ENCODE measurements at places on chromosomes 5 and 9. TPM values are rescaled to one million over a fixed set of nuclear protein-coding genes. Genes with fewer than 3 reads are reported as not detected.

- no peak for ATAC-seq
These were observed at the start of gene TXNDC8 for GRCh38 chr9:110337727-110338126. Gene TXNDC8, minus strand, starts transcription at chr9:110337863.

GRCh38 chr9:128115187-128116103 lies 12.1 kb downstream of the PTGES2 start:
- ATAC-seq: peak; percentile 69

DNA sequence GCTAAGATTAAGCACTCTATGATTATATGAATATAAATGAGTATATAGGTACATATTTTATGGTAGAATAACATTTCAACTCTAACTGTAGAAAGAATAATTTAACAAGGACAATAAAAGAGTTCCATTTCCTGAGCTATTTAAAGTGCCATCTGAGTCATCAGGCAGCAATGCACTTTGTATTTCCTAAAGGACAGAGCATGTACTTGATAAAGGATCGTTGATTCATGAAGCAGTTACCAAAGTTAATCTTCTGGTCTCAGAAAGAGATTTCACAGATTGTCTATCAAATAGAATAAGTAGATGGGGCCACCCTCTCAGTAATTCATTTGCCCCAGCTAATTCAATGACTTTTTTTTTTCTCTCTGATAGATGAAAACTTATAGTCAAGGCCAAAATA lies 747.8 kb downstream of the CDH18 start:
- no peak for ATAC-seq

DNA sequence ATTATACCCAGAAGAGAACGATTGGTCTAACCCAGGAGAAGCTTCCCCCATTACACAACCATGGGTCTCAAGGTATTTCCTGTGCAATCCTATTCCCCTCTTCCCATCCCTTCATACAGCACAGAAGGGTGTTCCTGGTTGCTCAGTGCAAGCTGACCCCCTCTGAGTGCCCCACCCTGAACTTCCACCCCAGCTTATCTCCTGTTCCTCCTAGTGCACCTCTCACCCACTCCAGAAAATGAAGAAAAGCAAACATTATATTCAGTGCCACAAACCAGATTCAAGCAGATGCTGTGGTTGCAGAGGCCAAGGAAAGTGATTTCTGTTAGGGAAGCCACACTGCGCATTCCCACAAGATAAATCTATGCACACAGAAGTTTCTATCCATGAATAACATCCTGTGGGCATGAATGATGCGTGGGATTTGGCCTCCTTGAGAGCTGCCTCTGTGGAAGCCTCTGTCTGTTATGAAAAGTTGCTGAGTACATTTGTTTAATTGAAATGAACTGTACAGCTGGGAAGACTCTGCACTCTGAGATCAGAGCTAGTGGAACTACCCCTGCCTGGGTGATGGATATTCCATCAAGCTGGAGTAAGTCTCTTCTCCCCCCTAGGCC lies 2.2 kb upstream of the OR2S2 start:
- no peak for ATAC-seq

DNA sequence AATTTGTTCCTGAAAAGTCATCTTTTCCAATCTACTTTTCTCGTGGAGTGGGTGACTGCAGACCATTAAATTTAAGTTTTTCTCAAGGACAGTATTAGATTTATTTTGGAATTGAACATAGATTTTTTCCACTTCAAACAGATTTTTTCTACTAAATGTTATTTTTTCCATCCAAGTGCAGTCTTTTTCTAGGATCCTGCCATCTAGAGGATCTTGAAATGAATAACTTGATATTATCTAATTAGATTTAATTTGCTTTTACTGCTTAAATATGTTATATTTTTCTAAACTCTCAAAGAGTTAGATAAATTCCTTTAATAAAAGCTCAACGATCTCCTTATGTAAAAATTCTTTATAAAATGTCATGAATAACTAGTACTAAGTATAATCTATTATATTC lies 136.9 kb upstream of the PRR16 start:
- no peak for ATAC-seq

GRCh38 chr5:107381189-107381856 lies 289.4 kb downstream of the EFNA5 start:
- no peak for ATAC-seq

- ATAC-seq: no peak
These were observed 113.8 kb downstream of the TLE4 start for GRCh38 chr9:79685577-79685976.

DNA sequence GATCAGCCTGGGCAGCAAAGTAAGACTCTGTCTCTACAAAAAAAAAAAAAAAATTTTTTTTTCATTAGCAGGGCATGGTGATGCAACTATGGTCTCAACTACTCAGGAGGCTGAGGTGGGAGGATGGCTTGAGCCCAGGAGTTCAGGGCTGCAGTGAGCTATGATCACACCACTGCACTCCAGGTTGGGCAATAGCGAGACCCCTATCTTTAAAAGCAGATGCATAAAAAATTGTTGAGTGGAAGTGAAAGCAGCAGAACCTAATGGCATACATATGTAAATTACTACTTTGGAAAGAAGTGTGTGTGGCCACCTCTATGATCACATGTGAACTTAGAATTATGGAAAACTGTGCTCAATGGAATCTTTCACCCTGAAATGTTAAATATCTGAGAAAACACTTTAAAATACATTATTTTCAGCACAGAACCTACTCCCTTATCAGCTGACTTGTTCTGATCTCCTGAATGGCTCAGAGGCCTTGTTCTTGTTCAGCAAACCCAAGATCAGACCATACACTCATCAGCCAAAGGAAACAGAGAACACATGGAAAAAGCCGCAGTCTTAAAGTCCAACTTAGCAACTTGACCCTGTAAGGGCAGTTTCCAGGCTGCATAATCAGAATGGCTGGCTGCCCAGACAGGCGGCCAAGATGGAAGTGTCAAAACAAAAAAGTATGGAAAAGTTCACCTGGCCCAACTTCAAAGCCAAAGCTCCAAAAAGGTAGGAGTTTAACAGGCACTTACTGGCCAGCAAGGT lies 56.5 kb downstream of the SIL1 start:
- no peak for ATAC-seq

DNA sequence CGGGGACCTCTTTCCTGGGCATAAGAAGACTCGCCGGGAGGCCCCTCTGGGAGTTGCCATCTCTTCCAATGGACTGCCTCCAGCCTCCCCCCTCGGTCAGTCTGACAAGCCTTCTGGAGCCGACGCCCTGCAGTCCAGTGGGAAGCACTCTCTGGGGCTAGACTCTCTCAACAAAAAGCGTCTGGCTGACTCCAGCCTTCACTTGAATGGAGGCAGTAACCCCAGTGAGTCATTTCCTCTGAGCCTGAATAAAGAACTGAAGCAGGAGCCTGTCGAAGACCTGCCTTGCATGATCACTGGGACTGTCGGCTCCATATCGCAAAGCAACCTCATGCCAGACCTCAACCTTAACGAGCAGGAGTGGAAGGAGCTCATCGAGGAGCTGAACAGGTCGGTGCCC lies 28.4 kb upstream of the LTC4S start:
- ATAC-seq: no peak

- no peak for ATAC-seq
These were observed 91.2 kb downstream of the ZNF474 start for GRCh38 chr5:122220511-122220910.

- ATAC-seq: peak; percentile 61
These were observed 60.8 kb downstream of the FOXD1 start for GRCh38 chr5:73387601-73388305.

DNA sequence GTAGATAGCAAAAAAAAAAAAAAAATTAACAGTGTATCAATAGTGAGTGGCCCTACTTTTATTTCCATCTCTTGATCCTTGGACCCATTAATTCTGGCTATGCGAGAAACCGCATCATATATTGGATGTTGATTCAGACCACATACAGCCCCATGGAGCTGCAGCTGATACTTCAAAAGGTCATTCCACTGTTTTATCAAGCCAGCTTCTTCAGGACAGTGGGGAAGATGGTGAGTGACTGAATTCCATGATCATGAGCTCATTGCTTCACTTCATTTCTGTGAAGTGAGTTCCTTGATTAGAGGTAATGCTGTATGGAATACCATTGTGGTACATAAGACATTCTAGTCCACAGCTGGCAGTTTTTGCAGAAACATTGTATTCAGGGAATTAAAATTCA lies 222.9 kb upstream of the MEF2C start:
- ATAC-seq: no peak

DNA sequence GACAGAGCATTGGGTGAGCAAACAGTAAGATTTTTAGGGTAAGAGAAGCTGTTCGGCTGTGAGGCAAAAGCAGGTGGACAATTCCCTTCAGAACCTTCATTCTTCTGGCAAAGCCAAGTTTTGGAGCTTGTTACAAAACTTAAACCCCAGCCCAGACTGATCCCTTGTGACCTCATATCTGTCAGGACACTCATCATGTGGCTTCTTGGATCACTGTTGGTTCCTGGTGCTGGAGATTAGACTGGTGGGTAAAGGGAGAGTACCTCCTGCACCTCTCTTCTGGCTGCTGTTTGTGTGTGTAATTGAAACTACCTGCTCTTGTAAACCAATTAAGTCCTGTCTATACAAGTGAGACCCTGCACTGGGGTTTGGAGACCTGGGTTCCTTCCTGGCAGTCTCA lies 21.0 kb downstream of the LARP1 start:
- ATAC-seq: peak; percentile 31

GRCh38 chr5:174251305-174252000 lies 205.9 kb downstream of the NSG2 start:
- no peak for ATAC-seq

DNA sequence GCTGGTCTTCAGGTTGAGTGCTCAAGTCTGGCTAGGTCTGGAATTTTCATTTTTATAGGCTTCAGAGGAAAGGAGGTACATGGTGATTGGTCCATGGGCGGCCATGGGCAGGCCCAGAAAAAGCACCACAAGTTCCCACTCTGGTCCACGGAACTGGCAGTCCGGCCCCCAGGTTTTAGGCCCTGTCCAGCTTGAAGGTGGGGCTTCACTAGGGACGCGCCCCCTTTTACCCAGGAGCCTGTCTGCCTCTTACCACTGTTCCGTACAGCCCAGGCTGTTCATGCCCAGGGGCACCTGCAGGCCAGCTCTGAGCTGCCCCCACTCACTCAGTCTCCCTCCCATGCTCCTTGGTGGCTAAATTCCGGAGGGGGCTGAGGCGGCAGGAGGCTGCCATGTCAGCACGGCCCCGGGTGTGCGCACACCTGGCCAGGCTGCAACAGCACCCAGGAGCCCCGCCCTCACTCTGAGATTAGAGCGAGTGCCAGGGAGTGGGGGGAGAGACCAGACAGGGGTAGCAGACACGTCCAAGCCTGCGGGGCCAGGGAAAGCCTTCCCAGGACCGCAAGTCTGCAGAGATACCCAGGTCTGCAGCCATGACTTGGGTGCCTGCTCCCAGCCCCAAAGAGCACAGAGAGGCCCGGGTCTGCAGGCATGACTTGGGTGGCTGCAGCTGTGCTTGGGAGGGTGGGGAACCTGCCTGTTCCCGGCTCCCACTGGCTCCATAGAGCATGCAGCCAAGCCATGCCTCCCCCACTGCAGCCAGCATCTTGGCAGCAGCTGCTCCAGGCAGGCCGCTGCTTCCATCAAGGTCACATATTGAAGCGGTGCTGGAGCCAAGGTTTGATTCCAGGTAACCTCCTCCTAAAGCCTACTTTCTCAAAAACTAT lies 390.2 kb upstream of the SGCD start:
- no peak for ATAC-seq

- peak; percentile 88 for ATAC-seq
These were observed 10.3 kb upstream of the CD180 start for GRCh38 chr5:67206929-67207328.

DNA sequence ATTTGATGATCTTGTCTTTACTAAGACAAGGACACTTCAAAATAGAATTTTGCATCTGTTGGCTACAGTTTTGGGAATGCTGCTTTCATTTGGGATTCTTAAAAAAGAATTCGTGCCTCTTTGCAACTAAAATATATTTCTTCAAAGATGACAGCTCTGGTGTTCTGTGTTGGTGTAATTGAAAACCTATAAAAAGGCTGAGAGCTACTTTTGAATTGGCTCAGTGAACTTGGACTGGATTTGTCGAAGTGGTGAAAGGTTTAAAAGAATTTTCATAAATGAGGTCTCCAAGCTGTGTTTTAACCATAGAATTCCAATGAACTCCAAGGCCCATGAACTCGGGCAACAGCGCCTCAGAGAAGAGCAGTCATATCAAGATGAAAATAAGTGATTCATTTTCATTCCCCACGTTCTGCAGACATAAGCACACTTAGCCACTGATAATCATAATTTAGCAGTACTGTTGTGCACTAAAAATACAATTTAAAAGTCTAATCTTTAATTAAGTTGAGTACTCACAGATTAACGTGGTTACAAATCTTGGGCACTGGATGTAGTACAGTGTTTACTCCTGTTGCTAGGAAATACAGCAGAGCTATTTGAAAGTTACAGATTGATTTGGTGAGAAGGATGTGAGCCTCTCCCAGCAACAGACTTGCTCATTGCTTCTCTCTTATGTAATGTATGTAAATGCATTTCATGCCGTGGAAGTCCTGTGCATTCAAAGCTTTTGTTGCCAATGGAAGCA lies 10.9 kb downstream of the SNCAIP start:
- no peak for ATAC-seq

DNA sequence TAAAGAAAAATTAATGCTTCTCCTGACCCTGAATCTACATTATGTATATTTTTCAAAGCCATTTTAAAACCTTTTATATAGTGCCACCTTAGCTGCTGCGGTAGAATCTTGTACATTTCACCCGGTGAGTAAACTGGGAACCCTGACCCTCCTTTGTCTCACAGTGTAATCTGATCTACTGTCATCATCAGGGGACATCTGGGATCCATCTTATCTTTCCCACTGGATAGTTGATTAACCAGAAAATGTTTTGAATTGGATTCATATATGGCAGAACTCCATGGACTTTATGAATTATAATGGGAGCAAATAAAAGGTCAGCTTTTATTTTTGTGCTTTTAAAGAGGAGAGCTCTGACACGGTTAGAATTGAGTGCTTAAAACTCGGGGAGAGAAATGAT lies 95.0 kb downstream of the ADAMTSL1 start:
- no peak for ATAC-seq

DNA sequence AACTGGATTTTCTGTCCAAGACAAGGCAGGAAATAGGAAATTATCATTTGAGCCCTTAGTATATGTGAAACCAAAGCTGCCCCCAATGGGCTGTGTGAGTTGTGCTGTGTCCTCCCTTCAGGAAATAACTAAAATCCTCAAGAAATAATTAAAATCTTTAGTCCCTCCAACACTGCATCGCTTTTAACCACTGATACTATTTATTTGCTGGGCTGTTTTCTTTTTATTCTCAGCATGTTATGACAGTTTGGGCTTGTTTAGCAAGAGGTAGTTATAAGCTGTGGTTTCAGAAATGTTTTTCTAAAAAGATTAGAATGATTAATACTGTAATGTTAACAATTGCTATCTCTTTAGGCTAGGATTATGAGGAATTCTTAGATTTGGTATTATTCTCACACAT lies 187.0 kb upstream of the KCNN2 start:
- no peak for ATAC-seq

Gene MELK
- 57.7 TPM for total RNA-seq

Gene CAMK4
- total RNA-seq: 37.0 TPM

Gene SLC25A25
- 10.8 TPM for total RNA-seq

Gene FIBCD1
- total RNA-seq: not detected

Gene NR6A1
- 0.98 TPM for total RNA-seq

Gene TNIP1
- 609 TPM for total RNA-seq

Gene MEF2C
- total RNA-seq: not detected

Gene ZDHHC11B
- 7.0 TPM for total RNA-seq

Gene MYOT
- not detected for total RNA-seq

All from activated T-helper 17 cell treated with anti-CD3 and anti-CD28 coated beads, Interleukin-2, amount 50 U/mL, for 72 hours (primary cell).